ENCODE measurements at places on chromosomes 7 and 10.

GRCh38 chr7:110771717-110772116, 319.2 kb upstream of the LRRN3 start:
- DNase-seq: no peak

DNA sequence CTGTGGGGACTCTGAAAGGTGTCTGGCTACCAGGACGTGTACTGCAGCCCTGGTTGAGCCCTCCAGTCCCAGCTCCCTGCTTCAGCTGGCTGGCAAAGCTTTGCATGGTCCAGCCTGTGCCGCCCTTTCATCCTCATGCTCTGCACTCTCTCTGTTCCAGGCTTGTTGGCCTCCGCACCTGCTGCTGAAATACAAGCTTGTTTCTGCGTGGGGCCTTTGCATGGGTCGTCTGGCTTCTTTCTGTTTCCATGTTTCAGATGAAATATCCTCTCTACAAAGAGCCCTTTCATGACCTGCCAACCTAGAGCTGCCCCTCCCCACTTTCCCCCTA, 45.9 kb downstream of the TSPAN15 start:
- DNase-seq: no peak

GRCh38 chr7:82559193-82559805, 115.7 kb upstream of the CACNA2D1 start:
- no peak for DNase-seq

DNA sequence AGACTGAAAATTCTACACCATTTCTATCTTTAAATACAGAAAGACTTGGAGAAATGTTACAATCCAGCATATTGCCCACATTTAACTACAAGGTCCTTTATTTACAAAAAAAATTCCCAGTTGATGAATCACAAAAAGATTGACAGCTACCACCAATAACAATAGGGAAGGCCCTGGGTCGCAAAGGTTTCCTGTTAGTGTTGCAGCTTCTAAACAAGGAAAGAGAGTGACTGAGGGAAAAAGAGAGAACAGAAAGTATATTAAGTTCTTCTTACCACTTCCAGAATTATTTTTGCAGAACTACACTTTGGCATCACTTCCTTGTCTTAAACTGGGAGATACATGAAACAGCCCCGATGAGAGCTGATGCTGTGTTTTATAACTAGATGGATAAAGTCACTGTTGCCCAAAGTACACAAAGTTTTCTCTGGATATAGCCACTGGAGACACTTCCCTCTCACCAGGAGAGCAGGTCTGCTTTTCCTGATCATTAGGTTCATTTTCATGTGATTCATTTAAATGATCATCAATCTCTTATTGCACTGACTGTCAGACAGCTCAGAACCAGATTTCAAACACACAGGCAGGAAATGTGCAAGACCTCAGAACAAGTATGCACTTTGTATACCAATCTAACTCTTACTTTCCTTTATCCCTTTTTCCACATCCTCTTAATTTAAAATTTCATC, 57.0 kb downstream of the SHTN1 start:
- peak; percentile 22 for DNase-seq

GRCh38 chr7:33753881-33754525, 151.3 kb upstream of the BMPER start:
- DNase-seq: no peak

GRCh38 chr7:138472292-138473079, 12.4 kb downstream of the TRIM24 start:
- no peak for DNase-seq

DNA sequence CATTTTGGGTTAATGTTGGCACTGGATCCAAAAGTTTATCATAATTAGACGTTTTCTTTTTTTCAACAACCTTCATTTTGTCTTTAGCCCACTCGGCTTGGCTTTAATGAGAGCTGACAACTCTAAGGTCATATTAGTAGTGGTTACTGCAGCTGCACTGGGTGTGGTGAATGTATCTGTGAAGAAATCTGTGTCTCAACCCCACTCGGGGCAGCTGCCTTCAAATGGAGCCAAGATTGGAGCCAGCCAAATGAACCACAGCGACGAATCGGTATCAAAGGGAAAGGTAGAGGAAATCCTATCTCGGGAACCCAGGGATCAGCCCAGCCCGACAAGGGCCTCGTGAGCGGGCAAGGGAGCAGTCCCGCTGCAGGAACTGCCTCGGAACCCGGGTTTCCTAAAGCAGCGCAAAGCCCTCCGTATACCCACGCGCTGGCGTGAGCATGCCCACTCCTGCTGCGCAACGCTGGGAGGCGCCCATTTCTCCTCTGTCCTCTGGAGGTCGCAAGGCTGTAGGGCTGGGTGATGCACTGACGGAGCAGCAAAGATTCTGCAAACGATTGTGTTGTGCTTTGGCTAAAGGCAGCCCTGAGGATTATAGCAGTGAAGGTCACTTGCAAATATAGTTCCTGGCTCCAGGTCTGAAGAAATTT, 98.7 kb upstream of the MBL2 start:
- peak; percentile 31 for DNase-seq

DNA sequence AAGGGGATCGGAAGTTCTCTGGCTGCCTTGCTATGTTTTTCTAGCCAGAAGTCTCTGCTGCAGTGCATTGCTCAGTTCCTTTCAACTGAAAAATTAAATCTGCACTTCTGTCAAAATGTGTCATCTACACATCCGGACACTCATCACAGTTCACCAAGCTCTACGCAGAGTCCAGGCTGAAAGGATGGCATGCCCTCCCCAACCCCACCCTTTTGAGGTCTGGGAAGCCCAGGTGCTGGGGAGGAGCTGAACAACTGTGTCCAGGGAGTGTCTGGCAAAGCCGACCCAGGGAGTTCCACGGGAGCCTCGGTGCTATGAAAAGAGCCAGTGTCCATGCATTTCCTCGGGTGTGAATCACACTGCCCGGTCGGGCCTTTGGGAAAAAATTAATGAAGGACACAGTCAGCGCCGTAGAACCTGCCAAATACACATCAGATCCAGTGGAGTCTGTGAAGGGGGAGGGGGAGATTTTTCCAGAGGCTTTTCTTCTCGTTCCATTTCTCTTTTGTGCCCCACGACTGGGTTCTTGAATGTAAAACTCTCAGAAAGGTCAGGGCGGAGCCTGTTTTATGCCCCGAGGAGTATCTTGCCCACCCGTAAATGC, 757 bp upstream of the PALS2 start:
- DNase-seq: peak; percentile 55

DNA sequence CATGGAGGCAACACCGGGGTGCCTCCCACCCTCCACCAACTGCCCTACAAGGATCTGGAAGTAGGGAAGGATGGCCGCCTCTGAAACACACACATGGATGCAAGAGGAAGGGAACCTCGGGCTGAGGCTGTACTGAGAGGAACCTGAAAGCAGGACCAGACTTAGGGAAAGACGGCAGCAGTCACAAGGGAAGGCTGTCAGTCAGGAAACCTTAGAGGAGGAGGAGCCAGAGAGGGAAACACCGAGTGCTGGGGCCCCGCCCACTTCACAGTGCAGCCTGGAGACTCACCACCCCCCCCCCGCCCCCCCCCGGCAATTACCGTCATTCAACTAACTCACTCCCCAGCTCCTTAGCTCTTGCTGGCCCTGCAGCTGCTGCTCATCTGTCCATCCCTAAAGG, 2.5 kb downstream of the CYREN start:
- peak; percentile 73 for DNase-seq

DNA sequence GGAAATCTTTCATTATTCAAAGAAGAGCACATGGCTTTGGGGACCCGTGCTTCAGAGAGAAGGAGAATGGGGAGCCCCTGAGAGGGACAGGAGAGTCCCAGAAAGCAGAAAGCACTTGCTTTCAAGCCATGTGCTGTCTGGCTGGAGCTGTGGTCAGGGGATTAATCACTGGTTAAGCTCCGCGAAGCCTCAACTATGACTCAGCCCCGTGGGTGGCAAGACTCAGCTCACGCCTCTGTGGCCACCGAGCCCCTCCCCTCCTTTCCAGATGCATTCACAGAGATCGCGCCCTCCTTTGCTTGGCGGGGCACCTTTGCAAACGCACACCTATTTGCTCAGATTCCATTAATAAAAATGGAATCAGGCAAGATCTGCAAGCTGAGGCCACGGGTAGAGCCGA, 202.9 kb upstream of the TCERG1L start:
- no peak for DNase-seq

- DNase-seq: no peak
These were observed 38.8 kb downstream of the PRPS1L1 start for GRCh38 chr7:17988858-17989257.

DNA sequence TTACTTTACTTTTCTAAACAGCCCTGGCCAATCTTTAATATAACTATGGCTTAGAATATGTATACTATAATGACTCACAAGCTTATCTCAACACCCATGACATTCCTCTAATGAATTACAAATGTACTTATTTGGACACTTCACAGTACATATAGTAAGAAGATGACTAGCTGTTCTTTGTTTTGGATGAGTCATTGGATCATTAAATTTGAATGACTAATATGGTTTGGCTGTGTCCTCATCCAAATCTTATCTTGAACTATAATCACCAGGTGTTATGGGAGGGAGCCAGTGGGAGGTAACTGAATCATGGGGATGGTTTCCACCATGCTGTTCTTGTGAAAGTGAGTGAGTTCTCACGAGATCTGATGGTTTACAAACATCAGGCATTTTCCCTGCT, 807.5 kb upstream of the SORCS1 start:
- DNase-seq: no peak

GRCh38 chr10:128325788-128326187, 199.6 kb upstream of the MKI67 start:
- no peak for DNase-seq

GRCh38 chr7:99375070-99375807, 709 bp downstream of the ARPC1B start:
- DNase-seq: peak; percentile 78

GRCh38 chr10:119177708-119178371, 772 bp downstream of the PRDX3 start:
- DNase-seq: no peak

GRCh38 chr10:21349912-21350286, 175.6 kb downstream of the SKIDA1 start:
- DNase-seq: no peak

DNA sequence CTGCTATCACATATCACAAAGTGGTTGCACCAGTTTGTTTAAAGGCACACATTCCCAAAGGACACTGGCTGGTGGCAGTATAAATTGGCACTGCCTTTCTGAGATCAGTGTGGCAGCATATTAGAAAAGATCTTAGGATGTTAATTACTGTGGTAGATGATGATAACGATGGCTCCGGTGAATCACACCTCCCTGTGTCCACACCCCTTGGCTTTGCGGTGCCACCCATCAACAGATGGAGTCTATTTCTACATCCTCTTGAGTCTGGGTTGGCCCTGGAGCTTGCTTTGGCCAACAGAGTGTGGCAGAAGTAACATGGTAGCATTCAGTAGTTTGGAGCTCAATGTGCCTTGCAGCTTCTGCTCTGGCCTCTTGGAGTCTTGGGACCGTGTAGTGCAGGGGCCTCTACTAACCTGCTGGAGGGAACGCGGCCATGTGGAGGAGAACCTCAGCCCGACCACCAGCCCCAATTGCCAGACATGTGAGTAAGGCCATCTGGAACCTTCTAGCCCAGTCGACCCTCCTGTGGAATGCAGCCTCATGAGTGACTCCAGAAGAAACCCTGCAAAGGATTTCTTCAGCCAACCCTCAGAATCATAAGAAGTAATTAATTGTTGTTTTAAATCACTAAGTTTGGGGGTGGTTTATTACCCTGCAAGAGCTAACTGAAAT, 27.2 kb upstream of the PLEKHA1 start:
- DNase-seq: no peak

DNA sequence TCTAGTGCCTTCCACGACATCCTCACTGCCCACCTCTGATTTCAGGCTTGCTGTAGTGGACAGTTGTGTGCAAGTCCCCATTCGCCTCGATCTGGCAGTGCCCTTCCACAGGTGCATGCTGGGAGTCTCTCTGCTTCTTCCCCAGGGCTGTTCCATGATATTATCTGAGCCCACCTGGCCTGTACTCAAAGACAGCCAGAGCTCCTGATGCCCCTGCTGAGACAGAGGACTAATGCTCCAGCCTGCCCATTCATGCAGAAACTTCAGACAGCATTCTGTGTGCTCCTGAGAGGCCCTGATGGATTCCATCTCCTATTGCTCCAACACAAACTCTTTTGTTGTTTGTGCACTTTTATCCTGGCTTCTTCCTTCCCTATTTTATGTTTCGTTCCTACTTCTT, 164.8 kb upstream of the PRSS58 start:
- DNase-seq: no peak

- no peak for DNase-seq
These were observed 740 bp downstream of the HTR7 start for GRCh38 chr10:90856964-90857634.

DNA sequence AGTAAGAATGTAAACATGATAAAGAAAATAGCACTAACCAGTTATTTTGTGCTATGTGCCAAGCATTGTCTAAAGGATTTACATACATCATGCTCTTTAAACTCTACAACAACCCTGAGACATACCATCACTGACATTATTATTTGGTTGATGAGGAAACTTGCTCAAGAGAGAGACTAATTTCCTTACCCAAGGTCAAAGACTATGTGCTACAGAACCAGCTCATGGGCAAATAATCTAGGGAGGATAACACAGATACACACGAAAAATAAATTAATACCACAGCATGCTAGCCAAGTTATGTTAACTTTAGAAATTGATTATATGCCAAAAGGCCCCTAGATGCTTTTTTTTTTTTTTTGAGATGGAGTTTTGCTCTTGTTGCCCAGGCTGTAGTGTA, 2.7 kb downstream of the ANKRD16 start:
- DNase-seq: no peak

- DNase-seq: no peak
These were observed 122.5 kb downstream of the RELN start for GRCh38 chr7:103866919-103867318.

GRCh38 chr10:51654918-51655317, 44.5 kb downstream of the CSTF2T start:
- no peak for DNase-seq

- no peak for DNase-seq
These were observed 627.1 kb upstream of the FZD8 start for GRCh38 chr10:36269222-36269621.

DNA sequence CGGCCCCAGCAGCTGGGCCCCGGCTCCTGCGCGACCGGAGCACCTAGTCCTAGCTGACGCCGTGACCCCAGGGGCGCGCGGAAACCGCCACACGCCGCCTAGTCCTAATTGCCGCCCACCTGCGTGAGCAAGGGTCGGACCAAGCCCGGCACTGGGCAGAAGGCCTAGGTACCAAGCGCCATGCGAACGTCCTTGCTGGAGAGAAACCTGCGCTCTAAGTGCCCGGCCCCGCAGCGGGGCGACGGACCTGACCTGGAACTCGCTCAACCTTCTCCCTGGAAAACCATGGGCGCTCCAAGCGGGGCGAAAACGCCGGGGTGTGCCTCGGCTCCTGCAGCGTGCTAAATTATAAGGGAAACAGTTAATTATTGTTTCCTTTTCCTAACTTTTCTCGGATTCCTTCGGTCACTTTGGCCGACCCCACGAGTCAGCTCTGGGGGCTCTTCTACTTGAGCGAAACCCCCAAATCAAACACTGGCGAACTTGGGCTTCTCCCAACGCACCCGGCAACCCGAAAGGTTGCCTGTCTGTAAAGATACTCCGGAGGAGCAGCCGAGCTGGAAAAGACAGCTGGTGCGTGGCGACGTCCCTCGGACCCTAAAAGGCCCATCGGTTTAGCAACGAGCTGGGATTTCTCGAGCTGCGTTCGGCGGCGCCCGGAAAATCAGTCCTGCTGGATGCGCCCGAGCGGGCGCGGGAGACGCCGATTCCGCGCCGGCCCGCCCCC, 5.3 kb upstream of the EBF3 start:
- DNase-seq: no peak

Data from SK-MEL-5 (cell line).